Suppressor macrophage treated with lipopolysaccharide for 4 hours (primary cell): ENCODE measurements at places on chromosomes 7 and 10.

GRCh38 chr7:138468244-138469123 lies 8.4 kb downstream of the TRIM24 start:
- no peak for DNase-seq

GRCh38 chr7:1447551-1448244 lies 11.6 kb downstream of the MICALL2 start:
- DNase-seq = no peak

DNA sequence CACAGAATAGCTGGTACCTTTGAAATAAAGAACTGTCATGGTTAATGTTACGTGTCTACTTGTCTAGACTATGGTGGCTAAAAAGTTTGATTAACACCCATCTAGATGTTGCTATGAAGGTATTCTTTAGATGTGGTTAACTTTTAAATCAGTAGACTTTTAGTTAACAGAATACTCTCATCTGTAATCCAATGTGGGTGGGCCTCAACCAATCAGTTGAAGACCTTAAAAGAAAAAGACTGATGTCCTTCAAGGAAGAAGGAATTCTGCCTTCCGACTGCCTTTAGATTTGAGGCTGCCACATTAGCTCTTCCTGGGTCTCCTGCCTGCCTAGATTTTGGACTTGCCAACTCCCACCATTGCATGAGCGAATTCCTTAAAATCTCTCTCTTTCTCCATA lies 113.0 kb upstream of the CACUL1 start:
- no peak for DNase-seq

- DNase-seq = no peak
Observed at GRCh38 chr7:33916357-33917081, 11.2 kb downstream of the BMPER start.

- DNase-seq = no peak
Observed at GRCh38 chr7:37738321-37738720, 54.8 kb downstream of the GPR141 start.

DNA sequence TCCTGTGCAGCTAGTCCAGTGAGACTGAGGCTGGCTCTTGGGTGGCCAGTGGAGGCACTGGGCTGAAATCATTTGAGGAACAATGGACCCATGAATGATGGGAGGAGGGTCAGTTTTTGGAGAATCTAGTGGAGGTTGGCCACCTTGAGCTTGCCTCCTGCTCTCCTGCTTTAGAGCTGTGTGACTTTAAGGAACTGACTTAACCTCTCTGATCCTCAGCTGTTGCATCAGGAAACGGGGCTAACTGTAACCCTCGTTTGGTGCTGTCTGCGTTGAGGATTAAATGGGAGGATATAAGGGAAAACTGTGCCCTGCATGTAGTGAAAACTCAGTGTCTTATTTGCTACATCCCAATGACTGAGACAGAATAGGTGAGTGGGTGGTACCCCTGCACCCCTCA lies 115.4 kb upstream of the PPIF start:
- DNase-seq = no peak

DNA sequence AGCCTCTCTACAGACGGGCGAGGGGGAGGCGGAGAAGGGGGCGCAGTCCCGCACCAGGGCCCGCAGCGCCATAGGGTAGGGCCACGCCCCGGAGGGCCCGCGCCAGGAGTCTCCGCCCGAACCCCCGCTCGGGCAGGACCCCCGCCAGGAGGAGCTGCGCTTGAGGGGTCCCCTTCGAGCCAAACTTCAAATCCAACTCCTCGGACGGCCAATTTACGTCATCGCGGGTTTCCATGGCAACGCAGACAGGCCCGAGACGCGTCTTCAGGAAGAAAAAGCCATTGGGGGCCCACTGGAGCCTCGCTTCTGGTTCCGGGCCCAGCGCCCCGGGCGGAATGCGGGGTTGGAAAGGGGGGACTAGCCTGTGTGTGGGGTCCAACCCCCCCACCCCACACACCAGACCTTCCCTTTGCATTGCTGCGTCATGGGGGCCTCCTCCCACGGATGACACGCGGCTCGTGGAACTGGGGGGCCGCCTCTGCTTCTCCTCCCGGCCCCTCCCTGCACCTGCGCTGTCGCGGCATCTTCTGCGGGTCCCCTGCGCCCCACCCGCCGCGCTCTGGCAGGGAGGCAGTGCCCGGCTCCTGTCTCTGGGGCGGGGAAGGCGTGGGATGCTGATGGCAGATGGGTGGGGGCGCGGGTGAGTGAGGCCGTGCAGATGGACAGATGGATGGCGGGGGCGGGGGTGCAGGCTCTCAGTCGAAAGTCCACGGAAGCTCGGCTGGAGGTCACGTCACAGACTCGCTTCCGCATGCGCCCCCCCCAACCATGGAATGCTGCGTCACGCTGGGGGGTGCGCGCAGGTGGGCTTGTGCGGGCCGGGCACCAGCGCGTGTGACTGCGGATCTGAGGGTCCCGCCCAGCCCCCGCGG lies 1.2 kb downstream of the CALY start:
- DNase-seq = peak; percentile 53

- DNase-seq = no peak
Observed at GRCh38 chr7:105640956-105641810, 59.9 kb upstream of the EFCAB10 start.

GRCh38 chr10:48536916-48537890 lies 67.7 kb downstream of the ARHGAP22 start:
- no peak for DNase-seq

DNA sequence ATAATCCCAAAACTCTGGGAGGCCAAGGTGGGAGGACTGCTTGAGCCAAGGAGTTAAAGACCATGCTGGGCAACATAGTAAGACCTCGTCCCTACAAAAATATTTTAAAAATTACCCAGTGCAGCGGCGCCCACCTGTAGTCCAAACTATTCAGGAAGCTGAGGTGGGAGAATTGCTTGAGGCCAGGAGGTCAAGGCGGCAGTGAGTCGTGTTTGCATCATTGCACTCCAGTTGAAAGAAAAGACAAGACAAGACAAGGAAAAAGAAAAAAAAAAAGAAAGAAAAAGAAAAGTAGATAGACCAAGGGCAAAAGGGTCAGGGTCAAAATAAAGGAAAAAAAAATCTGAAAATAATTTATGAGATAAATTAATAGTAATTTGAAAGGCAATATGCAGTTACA lies 5.8 kb downstream of the ANXA7 start:
- no peak for DNase-seq

DNA sequence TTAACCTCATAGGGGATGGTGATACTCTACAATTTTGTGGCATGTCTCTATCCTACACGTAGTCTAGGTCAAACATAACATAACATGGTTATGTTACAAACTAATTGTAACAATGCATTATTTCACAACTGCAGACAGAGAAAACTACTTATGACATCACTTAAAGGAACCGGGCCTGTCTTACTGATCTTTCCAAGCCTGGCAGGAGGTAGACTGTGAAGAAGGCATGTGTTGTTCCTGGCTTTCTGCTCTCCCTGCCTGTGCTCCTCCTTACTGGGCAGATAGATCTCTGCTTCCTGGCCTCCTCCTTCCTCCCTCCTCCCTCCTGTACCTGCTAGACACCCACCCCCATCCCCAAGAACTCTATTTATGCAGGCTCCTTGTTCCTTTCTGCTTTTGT lies 5.4 kb downstream of the CACNB2 start:
- no peak for DNase-seq

- peak; percentile 97 for DNase-seq
Observed at GRCh38 chr10:122879339-122880273, at the start of gene FAM24B. FAM24B (minus strand) TSS chr10:122879581; CDS start chr10:122850515, 29,066 bp downstream.

GRCh38 chr10:127679642-127680255 lies 57.2 kb upstream of the FOXI2 start:
- no peak for DNase-seq

- no peak for DNase-seq
Observed at GRCh38 chr10:129568583-129569344, 101.7 kb downstream of the MGMT start.

DNA sequence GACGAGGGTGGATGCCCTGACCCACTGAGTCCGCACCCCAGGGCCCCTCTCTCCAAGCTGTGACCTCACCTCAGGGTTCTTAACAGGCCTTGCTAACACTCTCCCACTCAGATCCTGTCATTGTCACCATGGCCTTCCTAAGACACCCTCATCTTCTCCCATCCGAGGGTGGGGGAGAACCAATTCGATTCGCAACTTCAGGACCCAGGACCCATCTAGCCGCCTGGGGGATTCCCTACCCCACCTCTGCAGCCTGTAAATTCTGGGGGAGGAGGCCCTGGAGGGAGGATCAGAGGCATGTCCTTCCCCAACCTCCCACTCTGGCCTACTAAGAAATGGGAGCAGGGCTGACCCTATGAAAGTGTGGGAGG lies 17.4 kb downstream of the TRIM8 start:
- DNase-seq = no peak

DNA sequence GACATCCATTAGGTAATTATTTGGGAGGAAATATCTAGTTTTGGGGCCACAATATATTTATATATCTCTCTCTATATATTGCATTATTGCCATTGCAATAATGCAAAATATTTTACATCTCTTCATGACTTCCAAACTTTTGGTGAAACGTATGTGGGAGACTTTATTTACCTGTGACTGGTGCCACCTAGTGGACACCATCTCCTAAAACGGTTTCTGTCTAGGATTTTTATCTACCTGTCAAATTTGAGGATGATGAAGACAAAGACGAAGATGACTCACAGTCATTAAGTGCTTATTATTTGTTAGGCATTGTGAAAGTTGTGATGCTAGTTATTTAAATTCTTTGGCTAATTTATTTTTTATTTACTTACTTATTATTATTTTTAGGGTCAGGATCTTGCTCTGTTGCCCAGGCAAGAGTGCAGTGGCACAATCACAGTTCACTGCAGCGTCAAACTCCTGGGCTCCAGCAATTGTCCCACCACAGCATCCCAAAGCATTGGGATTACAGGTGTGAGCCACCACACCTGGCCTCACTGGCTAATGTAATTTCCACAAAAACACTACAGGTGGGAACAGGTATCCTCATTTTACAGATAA lies 18.7 kb upstream of the CBLL1 start:
- DNase-seq = peak; percentile 50

DNA sequence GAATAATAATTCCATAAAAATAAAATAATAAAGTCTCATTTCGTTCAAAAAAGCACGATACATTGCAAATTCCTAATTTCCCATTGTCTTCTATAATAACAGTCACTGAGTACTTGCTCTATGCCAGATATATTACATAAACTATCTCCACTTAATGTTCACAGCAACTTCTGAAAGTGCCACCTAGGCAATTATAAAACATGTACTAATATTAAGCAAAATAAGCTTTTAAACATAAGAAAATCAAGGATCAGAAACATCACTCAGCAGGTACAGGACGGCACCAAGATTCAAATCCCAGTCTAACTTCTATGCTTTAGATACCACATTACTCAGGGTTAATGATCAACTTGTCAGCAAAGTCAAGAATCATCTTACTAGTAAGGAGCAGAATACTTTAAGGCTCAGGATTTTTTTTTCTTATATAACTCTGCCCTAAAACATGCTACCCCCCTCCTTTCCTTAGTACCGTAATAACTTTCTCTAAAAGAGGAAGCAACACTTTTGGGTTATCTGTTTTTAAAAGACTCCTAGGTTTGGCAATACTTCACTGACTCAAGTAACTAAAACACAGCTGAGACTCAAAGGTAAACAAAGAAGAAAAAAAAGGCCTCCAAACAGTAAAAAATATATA lies 51.3 kb downstream of the USP6NL start:
- DNase-seq = peak; percentile 73

DNA sequence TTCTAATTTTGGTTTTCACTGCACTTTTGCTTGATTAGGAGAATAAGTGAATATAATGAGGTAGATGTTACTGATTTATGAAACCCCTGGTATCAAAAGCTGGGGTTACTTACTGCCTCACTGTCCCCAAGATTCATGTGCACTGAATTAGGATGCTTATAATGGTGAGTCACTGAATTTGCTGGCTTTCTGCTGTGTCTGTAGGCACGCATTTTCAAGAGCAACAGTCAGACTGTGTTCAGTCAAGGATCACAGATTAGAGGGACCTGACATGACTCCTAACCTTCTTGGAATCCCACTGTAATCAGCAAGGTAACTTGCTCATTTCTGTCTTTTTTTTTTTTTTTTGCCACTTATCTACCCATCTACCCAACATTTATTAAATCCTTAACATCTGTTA lies 59.7 kb downstream of the GPR85 start:
- no peak for DNase-seq

DNA sequence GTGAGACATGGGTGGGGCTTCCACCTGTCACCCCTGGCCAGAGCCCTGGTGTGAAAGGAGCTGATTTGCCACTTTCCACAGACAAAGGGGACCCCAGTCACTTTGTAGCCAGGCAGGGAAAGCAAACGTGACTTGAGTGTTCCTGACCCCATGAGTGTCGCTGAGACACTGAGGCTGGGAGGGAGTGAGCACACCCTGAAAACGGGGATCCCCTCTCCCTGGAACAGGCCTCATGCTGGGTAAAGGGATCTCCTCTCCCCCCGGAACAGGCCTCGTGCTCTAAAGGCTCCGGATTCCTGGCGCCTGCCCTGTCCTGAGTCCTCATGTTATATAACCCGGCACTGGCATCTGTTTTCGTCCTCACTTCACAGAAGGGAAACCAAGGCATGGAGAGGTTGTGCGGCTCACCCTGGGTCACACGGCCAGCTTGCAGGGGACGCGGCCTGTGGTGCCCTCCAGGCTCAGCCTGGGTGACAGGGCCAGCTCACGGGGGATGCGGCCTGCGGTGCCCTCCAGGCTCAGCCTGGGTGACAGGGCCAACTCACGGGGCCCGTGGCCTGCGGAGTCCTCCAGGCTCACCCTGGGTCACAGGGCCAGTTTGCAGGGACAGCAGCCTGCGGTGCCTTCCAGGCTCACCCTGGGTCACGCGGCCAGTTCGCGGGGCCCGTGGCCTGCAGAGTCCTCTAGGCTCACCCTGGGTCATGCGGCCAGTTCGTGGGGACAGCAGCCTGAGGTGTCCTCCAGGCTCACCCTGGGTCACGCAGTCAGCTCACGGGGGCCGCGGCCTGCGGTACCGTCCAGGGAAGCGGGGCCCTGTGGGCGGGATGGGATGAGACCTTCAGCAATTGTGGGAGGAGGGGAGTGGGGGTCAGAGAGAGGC lies 104.7 kb downstream of the PDGFA start:
- no peak for DNase-seq
